Motor neuron (in vitro differentiated cells): ENCODE measurements at places on chromosomes 5 and 9.

DNA sequence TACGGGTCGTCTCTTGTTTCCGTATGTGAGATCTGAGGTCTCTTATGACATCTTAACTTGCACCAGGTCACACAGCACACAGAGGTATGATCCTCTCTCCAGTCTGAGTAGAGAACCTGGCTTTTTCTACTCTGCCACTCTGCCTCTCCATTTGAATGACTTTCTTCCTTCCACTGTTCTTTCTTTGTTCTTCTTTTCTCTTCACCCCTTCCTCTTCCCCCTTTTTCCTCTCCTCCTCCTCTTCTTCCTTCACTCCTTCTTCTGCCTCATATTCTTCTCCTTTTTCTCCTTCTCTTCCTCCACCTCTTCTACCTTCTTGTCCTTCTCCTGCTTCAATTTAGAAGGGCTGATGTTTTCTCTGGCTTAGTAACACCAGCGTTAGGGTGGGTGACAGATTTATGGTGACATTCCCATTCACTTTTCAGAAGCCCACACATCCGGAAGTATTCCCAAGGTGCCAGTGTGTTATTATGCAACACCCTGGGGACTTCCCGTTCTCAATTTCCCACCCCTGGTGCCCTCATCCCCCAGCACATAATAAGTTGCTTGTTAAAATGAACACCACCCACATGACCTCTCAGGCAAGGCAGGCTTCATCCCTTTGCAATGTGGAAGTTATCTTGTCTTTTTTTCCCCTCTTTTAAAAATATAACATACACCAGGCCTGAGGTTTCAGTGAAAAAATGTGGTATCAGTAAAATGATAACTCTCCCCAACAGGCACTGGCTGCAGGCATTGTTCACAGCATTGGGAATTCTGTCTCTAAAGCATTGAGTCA, 122.0 kb downstream of the PAPPA start:
- no peak for ATAC-seq

GRCh38 chr5:151134228-151134627, 23.4 kb downstream of the ANXA6 start:
- no peak for ATAC-seq

- no peak for ATAC-seq
Observed at GRCh38 chr5:102835717-102836116, 80.6 kb downstream of the PAM start.

DNA sequence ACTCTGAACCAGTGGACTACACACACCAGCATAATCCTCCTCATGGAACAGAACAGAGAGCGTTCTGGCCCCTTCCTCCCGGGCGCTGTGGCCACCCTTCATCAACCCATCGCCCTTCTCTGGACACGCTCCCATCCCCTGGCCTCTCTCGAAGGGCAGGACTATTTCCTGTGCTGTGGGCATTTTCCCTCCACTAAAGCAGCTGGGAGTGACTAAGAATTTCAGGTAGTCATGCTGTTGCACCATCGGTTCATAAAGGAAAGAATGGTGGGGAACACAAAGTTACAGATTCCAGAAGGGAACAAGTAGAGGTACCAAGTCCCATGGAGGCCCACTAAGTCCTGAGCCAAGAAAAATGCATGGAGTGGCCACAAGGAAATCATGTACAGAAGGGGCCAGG, 68.6 kb downstream of the EPB41L4B start:
- no peak for ATAC-seq

DNA sequence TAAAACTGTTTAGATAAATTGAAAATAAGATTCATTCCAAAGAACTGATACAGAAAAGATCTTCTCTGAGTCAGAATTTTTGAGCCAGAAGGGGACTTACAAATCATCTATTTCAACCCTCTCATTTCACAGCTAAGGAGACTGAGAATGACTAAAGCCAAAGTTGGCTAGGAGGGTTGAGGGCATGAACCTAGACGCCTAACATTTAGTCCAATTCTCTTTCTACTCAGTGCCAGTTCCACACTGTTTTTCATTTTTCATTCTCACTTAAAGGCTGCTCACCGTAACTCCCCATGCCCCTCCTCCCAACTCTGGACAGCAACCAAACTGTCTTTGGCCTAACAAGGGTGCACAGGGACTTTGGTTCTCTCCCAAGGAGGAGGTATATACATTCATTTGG, 364.0 kb downstream of the NDUFS4 start:
- ATAC-seq = no peak

GRCh38 chr5:64765804-64766504, 2.5 kb downstream of the SREK1IP1 start:
- no peak for ATAC-seq

- ATAC-seq = no peak
Observed at GRCh38 chr9:106577121-106577520, 285.8 kb upstream of the ZNF462 start.

GRCh38 chr5:113524927-113525326, 11.4 kb downstream of the YTHDC2 start:
- no peak for ATAC-seq

GRCh38 chr5:169242849-169243186, 58.1 kb downstream of the SLIT3 start:
- ATAC-seq = no peak

- no peak for ATAC-seq
Observed at GRCh38 chr9:77502568-77502967, 145.6 kb downstream of the GNA14 start.

DNA sequence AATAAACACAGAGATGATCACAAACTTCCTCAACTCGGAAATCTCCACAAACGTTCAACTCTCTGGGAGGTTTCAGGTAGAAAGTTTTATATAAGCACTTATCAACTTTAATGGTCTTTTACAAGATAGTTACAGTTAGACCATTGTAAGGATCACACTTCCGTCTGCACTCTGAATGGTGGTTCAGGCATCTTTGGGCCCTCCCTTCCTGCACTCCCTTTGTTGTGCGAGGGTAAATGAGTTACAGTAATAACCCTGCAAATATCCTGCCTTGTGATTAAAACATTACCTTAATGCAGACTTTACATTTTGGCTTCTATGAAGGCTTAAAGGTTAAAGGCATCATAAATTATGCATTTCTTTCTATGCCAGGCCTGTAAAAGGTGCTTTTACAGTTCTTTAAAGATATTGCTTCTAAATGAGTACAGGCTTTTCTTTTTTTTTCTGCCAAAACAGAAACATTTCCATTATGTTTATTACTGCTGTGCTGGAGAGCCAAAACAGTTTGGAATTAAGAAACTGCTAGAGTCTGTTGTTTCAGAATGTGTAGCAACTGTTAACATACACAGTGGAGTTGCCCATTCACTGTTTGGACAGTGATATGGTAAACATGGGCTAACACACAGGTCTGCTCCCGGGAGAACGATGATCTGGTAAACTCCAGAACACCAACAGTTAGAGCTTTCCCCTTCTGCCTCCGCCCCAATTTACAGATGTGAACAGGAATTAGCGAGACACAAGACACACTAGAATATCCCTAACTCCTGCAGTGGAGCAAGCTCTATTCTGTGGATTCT, 1.1 kb downstream of the PRUNE2 start:
- ATAC-seq = no peak

DNA sequence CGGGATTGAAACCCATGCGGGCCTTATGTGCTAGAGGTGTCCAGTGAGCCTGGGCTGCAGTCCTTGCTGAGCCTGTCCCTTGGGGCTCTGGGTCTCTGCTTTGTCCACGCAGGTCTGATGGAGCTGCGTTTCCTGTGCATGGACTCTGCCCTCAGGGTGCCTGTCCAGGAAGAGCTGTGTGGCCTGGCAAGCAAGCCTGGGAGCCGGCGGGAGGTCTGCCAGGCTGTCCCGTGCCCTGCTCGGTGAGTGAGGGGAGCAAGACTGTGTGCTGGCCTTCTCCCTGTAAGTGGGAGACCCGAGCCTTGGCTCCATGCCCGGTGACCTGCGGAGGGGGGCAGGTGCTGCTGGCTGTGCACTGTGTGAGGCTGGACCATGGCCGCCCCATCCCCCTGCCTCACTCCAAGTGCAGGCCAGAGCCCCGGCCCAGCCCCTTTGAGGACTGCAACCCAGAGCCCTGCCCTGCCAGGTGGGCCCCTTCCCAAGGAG, 11.2 kb upstream of the CACFD1 start:
- ATAC-seq = peak; percentile 23

GRCh38 chr9:96169901-96170300, 132.1 kb downstream of the HSD17B3 start:
- ATAC-seq = peak; percentile 61

GRCh38 chr5:108560166-108560565, 178.3 kb upstream of the FBXL17 start:
- no peak for ATAC-seq

- ATAC-seq = peak; percentile 79
Observed at GRCh38 chr9:129028192-129028966, at the start of gene SH3GLB2. SH3GLB2 (minus strand) TSS chr9:129028331; CDS start chr9:129028154, 177 bp downstream.
